ENCODE measurements at places on chromosomes 1 and 21.
A peak's percentile ranks its signal among the peaks of the same experiment; 100 is the strongest.

- no peak for DNase-seq
Observed at GRCh38 chr1:21321963-21322680, 31.9 kb upstream of the ECE1 start.

GRCh38 chr1:3828391-3828790 lies 28.6 kb downstream of the CEP104 start:
- DNase-seq = no peak

DNA sequence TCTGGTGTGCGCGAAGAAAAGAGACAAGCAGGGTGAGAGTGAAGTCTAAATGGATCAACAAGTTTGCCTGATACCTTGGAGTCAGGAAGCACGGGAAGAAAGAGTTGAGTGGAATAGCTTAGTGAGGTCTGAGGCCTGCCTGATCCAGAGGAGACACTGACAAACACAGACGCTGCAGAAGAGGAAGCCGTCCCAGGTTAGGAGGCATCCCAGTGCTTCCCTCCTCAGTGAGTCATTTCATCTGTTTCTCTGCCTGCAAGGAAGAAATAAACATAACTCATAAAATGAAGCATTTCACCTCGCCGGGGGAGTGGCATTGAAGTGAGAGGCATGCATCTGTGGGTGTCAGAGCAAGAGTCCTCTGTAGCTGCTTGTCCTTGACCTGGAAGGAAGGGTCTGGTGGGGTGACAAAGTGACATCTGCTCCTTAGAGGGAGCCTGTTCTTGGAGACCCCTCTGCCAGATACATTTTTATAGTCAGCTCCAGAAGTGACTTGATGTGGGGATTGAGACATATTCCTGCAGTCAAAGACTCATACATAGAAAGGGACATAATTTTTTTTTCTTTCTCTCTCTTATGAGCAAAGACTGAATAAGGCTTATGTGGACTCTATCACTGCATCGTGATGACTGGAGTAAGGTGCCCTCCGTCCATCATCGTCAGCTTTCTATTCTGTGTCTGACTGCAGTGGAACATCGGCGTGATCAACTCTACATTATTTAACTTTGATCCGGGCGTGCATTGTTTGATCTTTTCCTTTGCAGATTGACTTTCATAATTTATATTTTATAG lies 256.7 kb downstream of the KIF26B start:
- no peak for DNase-seq

GRCh38 chr1:11804666-11805421 lies 920 bp downstream of the MTHFR start:
- peak; percentile 37 for DNase-seq

GRCh38 chr1:221440658-221441057 lies 301.2 kb downstream of the DUSP10 start:
- DNase-seq = no peak

GRCh38 chr1:18940303-18941020 lies 16.0 kb downstream of the IFFO2 start:
- DNase-seq = no peak

GRCh38 chr21:39616211-39616772 lies 3.6 kb downstream of the B3GALT5 start:
- DNase-seq = no peak

DNA sequence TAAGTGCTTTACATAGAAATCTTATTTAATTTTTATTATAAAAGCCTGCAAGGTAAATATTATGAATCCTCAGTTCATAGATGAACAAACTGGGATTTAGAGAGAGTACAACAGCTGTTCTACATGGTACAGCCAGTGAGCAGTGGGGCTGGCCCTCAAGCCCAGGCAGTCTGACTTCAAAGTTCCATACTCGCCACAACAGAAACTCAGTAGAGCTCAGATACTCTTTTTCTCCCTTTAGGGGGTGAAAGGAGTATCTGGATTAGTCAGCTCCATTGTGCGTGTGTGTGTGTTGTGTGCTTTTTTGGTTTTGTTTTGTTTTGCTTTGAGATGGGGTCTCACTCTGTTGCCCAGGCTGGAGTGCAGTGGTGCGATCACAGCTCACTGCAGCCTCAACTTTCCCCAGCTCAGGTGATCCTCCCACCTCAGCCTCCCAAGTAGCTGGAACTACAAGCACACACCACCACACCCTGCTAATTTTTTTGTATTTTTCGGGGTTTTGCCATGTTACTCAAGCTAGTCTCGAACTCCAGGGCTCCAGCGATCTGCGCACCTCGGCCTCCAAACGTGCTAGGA lies 378.5 kb downstream of the SMYD3 start:
- DNase-seq = no peak

GRCh38 chr1:150024156-150024555 lies 13.6 kb upstream of the OTUD7B start:
- no peak for DNase-seq

- no peak for DNase-seq
Observed at GRCh38 chr1:170545476-170545875, 13.5 kb downstream of the GORAB start.

DNA sequence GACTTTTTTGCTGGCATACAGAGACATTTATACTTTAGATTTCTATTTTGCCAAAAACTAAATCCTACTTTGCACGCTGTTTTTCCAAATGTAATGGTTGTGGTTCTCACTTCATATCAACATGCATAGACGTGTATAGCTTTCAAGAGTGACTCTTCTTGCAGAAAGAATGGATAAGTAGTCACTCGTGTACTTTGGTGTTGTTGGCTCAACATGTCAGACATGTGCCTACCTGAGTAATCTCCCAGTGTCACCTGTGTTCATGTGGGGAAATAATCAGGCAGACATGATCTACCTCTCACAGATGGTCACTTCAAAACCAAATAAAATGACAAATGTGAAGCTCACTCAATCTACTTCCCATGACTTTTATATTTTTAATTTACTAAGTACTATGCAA lies 73.1 kb downstream of the GPR88 start:
- DNase-seq = no peak

DNA sequence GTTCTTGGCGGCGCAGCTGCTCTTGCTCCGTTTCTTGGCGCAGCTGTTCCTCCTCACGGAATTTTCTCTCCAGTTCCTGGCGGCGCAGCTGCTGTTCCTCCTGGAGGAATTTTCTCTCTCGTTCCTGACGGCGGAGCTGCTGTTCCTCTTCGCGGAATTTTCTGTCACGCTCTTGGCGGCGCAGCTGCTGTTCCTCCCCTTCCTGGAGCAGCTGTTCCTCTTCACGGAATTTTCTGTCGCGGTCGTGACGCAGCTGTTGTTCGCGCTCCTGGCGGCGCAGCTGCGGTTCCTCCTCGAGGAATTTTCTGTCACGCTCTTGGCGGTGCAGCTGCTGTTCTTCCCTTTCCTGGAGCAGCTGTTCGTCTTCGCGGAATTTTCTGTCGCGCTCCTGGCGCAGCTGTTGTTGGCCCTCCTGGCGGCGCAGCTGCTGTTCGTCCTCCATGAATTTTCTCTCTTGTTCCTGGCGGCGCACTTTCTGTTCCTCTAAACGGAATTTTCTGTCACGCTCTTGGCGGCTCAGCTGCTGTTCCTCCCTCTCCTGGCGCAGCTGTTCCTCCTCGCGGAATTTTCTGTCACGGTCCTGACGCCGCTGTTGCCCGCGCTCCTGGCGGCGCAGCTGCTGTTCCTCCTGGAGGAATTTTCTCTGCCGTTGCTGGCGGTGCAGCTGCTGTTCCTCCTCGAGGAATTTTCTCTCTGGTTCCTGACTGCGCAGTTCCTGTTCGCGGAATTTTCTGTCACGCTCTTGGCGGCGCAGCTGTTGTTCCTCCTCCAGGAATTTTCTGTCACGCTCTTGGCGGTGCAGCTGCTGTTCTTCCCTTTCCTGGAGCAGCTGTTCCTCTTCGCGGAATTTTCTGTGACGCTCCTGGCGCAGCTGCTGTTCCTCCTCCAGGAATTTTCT lies 7.0 kb downstream of the TCHH start:
- no peak for DNase-seq

Measured in stimulated activated CD4-positive, alpha-beta T cell treated with anti-CD3 and anti-CD28 coated beads, Interleukin-4, amount 100 ng/mL, for 1 hour (primary cell).